CD4-positive, alpha-beta T cell treated with Interleukin-12 subunit alpha and Interleukin-12 subunit beta, for 1 hour (primary cell): ENCODE measurements at places on chromosomes 16 and 17.

DNA sequence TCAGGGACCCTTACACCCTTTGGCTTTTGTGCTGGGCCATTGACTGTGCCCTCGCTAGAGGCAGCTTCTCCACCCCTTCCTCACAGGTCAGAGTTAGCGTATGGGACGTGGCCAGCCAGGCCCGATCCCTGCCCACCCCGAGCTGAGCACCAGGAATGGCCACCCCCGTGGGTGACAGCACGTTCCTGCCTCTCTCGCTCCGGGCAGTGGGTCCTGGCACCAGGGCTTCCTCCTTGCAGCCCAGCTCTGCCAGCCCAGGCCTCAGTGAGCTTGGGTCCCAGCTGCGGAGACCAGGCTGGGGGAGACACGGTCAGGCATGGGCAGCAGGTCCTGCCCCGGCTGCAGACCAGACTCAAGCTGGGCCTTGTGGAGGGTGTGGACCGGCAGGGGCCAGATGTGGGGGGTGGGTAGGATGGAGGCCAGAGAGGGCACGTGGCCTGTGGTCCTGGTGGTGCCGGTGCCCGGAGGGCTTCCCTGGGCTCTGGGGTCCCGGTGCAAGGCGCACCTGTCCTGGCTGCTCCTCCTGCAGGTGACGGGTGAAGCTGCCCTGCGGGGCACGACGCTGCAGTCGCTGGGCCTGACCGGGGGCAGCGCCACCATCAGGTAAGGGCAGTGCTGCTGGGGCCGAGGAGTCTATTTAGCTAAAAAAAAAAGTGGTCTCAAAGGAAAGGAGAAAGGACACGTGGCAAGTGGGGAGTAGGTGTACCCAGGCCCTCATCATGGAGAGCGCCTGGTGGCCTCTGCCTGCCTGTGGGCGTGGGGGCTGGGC lies 18.2 kb downstream of the ASPSCR1 start:
- no peak for DNase-seq

DNA sequence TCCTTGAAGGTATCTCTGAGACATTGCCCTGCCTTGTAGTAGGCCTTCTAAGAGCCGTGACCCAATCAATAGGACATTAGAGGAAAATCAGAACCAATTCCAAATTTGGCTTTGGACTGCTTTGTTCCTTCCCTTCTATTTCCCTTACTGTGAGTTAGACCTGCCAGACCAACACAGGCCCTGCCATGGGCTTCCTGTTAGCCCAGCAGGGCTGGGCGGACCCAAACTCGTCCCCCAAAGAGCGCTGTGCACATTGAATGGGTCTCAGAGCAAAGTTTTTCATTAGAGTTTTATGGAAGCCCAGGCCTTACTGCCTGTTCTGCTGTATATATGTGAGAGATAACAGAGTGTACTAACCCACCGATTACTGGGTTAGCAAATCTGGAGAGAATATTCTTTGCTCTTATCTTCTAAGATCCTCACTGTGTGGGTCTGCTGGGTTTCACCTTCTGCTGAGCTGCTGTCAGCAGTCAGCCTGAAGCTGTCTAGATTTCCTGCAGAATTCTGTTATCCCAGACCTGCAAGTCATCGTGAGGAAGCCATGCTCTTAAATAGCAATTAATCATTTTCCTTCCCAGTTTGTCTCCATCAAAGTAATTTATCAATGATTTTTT lies 5.7 kb downstream of the ARHGAP44 start:
- DNase-seq = no peak

GRCh38 chr16:12735805-12736204 lies 67.9 kb downstream of the CPPED1 start:
- DNase-seq = no peak

DNA sequence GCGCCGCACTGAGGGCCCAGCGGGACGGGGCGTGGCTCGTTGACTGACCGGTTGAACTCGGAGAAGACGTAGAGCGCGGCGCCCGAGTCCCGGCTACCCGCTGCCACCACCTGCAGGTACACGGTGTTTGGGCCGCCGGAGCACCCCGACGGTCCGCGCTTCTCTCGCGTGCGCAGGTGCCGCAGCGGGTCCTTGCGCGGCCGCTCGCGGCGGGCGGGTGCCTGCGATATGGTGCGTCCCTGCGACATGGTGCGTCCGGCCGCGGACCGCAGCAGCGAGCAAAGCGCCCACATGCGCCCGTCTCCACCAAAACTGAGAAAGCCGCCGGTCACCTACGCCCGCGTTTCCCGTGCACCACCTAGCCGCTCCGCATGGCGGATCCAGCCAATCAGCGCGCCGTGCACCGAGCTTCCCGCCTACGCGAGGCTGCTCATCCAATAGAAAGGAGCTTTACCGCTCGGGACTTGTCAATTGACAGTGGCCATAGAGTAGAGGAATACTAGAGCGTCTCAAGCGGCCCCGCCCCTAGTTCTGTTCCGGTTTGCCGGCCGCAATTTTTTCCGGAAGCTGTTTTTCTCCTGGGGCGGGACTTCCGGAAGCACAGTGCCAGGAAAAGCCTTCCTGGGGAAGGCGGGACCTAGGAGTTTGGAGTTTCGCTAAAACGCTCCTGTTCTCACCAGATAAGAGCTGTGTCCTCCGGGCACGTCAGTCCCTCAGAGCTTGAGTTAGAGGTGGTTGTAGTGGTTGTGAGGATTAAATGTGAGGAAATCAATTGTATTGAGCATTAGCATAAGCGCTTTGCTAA lies at the start of gene ELAC2:
Gene ELAC2 (minus strand): TSS at position 373 of the 805 bp plus-strand sequence. CDS start 80 bp downstream, at position 293.
- peak; percentile 98 for DNase-seq

DNA sequence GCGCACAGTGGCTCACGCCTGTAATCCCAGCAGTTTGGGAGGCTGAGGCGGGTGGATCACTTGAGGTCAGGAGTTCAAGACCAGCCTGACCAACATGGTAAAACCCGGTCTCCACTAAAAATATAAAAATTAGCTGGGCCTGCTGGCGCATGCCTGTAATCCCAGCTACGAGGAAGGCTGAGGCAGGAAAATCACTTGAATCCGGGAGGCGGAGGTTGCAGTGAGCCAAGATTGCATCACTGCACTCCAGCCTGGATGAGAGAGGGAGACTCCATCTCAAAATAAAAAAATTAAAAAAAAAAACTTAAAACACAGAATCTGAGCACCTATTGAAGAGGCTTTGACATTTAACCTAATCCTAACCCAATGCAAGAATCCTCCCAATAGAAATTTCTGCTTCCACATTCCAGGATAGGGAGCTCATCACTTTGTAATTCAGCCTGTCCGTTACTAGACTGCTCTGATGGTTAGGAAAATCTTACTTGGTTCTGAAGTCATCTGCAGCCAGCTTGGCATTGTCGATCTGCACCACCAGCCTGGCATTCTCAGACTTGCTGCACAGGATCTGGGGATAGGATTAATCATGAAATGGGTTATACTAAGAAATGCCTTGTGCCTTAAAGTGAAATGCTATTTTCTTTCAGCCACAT lies 2.1 kb downstream of the KRT33B start:
- no peak for DNase-seq

- DNase-seq = no peak
Measured at GRCh38 chr16:84486551-84487235, 17.8 kb downstream of the MEAK7 start.

- DNase-seq = no peak
Measured at GRCh38 chr17:58320570-58321323, 7.8 kb downstream of the TSPOAP1 start.

- peak; percentile 53 for DNase-seq
Measured at GRCh38 chr17:21039839-21040575, 2.8 kb downstream of the USP22 start.

DNA sequence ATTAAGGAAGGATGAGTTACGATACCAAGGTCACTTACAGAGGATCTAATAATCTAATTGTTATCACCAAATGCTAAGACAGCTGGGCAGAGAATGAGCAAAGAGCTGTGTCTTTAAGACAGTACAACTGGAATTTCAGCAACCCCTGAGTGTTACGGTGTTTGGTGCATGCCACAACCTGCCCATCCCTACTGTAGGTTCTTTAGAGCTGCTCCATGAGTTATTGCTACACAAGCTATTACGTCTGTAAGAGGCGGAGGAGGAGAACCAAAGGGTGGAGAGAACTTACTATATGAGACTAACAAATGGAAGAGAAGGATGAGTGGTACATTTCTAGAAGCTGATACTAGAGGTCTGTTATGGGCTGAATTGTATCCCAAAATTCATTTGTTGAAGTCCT lies 14.2 kb upstream of the C17orf78 start:
- DNase-seq = no peak

- peak; percentile 48 for DNase-seq
Measured at GRCh38 chr17:14203388-14203787, 33.3 kb downstream of the CDRT15 start.

GRCh38 chr17:47660064-47660492 lies 10.4 kb downstream of the KPNB1 start:
- peak; percentile 59 for DNase-seq

DNA sequence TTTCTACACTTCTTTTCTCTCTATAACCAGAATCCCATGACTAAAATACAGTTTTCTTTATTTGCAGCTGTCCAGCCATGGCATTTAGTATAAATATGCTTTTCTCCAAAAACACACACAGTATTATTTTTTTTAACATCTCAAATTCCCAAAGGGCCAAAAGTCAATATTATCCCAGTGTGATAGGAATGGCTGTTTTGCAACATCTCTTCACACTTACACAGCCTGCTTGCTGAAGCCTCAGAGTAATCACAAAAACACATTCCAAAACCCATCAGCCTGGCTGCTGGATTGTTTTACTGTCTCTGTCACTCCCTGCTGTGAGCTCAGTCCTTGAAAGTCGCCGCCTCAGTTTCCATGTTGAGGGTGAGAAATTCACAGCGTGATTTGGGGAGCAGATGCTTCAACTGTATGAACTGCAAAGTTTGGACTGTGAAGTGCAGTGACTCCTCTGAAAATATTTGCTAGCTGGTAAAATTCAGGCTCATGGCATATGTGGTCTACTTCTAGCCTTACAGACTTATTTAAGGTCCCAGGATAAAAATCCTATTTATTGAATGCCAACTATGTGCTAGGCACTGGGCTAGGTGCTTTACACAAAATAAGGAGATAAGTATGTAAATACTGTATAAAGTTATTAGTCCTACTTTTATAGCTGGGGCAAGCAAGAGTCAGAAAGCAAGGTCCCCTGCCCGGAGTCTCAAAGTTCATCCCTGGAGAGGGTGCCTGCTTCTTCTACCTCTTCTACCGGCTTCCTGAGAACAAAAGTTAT lies 116.5 kb downstream of the SOCS1 start:
- no peak for DNase-seq

GRCh38 chr17:3917391-3917931 lies 1.2 kb upstream of the P2RX1 start:
- no peak for DNase-seq

DNA sequence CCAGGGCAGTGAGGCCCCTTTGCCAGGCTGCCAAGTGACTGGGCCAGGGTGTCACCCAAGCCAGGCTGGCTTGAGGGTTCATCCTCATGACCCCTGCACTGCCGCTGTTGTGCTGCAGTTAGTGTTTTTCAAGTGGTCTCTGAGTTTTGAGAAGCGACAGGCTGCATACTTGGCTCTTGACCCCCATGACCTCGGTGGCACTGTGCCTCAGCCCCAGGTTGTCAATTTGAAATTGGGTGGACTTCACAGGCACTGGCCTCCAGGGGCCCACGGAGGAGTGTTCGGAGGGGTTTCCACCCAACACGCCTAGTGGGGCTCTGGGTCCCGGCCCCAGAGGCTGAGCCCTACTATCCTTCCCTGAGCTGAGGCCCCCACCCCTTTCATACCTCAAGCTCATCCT lies 42.7 kb downstream of the DHRS7B start:
- no peak for DNase-seq

GRCh38 chr17:305090-305976 lies 47.3 kb downstream of the RPH3AL start:
- DNase-seq = no peak

DNA sequence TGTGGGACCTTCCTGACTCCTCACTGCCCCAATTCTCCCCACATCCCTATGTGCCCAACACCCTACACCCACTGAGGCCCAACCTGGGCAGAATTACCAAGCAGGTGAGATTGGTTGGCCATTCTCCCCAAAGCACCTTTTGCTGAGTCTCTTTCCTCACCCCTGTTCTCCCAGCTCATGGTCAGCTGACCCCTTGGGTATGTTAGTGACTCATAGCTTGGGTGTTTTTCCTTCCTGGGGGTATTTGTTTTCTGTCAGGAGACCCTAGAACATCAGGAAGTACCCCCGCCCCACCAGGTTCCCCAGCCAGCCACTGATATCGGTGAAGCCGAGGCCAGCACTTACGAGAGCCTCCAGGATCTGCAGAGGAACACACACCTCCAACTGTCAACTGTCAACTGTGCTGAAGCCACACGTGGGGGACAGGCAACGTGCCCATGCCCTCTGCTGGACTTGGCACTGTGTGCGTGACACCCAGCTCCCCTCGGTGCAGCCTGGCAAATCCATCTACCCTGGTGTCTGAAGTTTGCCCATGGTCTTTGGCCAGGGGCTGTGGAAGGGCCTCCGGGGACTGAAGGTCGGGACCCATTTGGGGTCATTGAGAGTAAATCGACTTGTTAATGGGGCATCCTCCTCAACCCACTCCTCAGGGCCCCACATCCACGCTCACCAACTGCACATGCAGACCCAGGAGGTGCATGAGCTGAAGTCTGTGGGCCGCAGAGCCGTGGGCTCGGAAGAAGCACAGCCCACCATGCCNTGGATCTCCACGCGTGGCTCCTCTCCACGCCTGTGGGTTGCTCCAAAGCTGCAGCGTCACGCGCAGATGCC lies 53.1 kb downstream of the METRNL start:
- DNase-seq = no peak

GRCh38 chr16:22734368-22734767 lies 79.6 kb upstream of the HS3ST2 start:
- no peak for DNase-seq

DNA sequence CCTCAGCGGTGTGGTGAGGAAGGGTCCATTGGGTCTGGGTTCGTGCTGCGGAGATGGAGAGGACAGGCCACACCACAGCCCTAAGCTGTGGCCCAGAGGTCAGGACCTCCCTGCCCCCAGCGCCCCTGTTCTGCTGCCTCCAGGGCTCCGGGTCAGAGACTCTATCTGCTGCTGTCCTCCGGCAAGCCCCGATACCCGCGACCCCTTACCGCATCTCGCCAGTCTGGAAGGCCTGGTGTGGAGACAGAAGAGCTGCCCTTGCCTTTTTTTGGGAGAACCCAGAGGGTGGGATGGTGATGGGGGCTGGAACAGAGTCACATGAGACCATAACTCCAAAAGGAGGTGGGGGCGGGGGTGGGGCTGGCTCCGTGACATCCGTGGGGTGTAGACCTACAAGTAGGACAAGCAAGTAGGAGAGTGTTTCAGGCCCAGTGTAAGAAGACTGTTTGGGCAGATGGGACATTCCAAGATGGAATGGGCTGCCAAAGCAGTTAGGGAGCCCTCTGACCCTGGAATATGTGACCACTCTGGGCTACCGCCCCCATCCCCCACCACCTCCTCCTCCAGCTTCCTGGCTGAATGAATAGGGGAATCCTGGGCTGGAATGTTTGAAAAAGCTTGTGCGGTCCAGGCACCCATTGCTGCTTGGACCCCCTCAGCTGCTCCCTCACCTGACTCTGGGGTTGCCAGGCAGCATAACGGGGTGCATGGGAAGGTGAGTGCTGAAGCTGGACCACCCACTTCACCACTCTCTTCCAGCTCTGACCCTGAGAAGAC lies 1.4 kb downstream of the XYLT2 start:
- DNase-seq = no peak
